ENCODE measurements at places on chromosomes 11 and 22.

- DNase-seq, result no peak
Measured at GRCh38 chr11:77187111-77187750, 59.2 kb downstream of the MYO7A start.

DNA sequence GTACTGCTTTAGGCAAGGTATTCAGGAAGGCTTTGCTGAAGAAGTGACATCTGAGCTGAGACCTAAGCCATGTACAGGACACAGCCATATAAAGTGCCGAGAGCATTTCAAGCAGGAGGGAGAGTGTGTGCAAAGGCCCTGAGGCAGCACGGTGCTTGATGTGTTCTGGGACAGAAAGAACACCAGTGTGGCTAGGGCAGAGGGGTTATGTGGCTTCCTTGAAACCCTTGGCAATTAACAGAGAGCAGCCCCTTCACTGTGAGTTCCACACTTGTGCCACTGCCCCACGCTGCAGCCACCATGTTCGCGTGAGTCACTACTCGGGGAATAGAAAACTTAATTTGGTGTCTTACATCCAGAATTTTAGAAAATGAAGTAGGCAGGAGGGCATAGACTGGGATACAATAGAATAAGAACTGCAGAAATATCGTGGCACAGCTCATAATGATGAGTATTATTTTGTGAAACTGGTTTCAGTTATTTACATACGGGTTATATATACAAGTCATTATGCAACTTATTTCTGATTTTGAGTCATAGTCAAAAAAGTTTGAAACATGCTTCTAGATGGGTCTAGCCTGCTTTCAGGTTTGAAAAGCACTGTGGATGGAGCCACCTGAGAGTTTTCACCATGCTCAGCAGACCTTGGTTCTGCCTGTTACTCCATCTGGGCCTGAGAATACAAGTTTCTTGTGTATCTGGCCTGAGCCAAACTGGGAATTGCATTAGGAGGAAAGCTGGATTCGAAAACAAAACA is 11.8 kb downstream of the IL10RA start:
- DNase-seq, result no peak

GRCh38 chr11:18111005-18111404 is 5.1 kb upstream of the SAAL1 start:
- no peak for DNase-seq

- no peak for DNase-seq
Measured at GRCh38 chr11:1399386-1400316, 9.9 kb downstream of the BRSK2 start.

- no peak for DNase-seq
Measured at GRCh38 chr11:106990331-106990730, 27.9 kb downstream of the GUCY1A2 start.

DNA sequence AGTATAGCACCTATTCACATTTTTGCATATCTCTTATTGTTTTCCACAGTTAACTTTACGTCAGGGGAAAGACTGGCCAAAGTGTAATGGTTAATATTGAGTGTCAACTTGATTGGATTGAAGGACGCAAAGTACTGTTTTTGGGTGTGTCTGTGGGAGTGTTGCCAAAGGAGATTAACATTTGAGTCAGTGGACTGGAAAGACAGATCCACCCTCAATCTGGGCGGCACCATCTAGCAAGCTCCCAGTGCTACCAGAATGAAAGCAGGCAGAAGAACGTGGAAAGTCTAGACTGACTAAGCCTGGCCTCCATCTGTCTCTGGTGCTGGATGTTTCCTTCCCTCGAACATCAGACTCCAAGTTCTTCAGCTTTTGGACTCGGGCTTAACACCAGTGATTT is 1900.7 kb upstream of the RAG2 start:
- no peak for DNase-seq

- DNase-seq, result no peak
Measured at GRCh38 chr11:120945042-120945441, 78.9 kb upstream of the TBCEL start.

GRCh38 chr11:122423273-122423672 is 232.2 kb upstream of the UBASH3B start:
- DNase-seq, result no peak

- DNase-seq, result no peak
Measured at GRCh38 chr11:92500453-92500852, 275.8 kb downstream of the FAT3 start.

DNA sequence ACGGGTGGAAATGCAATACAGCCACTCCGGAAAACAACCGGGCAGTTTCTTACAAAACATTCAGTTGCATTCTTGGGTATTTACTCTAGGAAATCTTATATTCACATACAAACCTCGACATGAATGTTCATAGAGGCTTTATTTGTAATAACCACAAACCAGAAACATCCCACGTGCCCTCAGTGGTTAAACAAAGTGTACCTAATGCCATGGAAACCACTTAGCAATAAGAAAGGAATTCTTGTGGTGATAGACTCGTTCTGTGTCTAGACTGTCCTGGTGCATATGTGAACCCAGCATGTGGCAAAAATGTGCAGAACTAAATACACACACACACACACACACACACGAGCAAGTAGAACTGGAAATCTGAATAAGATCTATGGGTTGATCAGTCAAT is 1073.3 kb downstream of the TBC1D22A start:
- peak; percentile 23 for DNase-seq

DNA sequence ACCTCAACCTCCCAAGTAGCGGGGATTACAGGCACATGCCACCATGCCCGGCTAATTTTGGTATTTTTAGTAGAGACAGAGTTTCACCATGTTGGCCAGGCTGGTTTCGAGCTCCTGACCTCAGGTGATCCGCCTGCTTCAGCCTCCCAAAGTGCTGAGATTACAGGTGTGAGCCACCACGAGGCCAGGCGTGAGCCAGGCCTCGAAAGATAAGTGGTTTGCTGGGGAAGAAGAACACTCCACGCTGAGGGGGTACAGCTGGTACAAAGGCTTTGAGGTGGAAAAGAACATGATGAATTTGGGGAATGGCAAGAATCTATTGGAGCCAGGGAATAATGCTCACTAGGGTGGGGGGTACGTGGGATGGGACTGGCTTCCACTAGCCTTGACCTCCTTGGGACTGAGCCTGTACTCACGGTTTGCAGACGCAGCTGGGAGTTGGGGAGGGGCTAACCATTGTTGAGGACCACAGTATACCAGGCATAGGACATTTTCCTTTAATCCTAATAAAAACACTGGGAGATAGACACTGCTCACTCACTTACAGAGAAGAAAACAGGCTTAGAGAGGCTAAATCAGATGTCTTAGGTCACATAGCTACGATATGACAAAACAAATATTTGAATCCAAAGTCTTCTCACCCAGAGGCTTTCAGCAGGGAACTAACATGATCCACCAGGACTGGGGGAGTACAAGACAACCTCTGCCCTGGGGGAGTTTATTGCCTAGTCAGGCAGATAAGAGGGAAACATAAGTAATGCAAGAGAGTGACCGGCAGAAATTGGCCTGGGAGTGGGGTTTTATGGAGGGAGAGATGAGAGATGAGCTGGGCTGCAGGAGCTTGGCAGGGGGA is 4.9 kb downstream of the SLCO2B1 start:
- no peak for DNase-seq

DNA sequence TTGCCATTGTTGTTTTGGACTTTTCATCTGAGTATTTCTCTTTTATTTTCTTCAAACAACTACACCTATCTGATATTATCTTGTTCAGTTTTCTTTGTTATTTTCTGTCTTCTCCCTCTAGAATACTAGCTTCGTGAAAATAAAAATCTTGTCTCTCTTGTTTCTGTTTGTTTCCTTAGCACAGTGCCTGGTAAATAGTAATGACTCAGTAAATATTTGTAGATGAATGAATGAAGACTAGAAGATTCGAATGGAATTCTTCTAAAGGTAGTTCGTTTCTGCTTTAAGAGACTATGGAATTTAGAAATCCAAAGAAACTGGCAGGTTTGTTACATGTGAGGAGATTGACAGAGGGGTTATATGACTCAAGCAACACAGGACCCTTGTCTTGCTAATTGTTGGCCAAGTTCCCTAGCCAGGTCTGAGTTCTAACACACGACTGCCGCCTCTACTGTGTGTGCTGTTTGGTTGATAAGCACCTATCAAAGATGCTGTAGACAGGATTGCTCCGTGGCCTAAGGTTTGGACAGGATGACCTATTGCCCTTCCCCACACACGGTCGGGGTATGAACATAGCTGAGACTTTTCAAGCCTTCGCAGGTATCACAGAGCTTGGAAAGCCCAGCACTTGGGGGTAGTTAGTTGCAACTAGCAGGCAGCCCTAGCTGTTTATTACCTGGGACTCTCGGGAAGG is 831 bp upstream of the TMEM135 start:
- peak; percentile 11 for DNase-seq

- no peak for DNase-seq
Measured at GRCh38 chr11:134544095-134544815, 132.2 kb upstream of the B3GAT1 start.

Measured in RKO (cell line).